ENCODE measurements at places on chromosomes 6 and 20.

- DNase-seq, result no peak
These were observed 133.8 kb downstream of the GMPR start for GRCh38 chr6:16372029-16372776.

DNA sequence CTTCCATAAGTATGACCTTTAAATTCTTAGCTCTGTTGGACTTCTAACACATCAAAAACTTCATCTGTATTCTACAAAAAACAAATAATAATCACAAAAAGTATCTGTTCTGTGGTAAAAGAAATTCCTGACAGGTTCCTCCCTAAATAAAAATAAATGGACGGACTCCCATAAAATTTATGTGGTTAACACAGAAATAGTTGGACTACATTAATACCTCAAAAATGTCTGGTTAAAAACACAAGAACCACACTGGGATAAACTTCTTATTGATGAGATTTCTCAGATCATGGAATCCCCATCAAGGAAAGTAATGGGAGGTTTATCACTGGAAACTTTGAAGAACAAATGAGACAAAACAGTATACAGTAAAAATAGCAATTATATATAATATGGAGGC, 172.4 kb downstream of the MOXD1 start:
- no peak for DNase-seq

GRCh38 chr6:44211284-44211683, 5.4 kb upstream of the MYMX start:
- no peak for DNase-seq

GRCh38 chr6:163897669-163898068, 483.2 kb downstream of the QKI start:
- DNase-seq, result no peak

GRCh38 chr6:32105433-32105832, 3.7 kb downstream of the TNXB start:
- DNase-seq, result no peak

DNA sequence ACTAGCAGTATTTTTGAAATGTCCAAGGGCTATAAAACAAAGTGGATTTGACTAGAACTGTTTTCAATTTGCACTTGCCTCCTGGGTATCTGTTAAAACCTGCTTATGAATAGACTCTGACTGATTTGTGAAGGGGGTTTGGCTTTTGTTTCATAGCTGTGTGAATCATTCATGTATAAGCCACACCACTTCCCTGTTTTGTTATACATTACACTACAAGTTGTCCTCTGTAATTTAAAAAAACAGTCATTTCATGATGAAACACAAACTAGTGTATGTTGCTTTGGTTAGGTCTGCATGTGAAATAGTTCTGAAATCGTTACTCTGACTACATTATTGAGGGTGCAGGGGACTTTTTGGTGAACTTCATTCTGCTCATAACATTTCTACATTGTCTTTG, 121.7 kb downstream of the NKAIN2 start:
- DNase-seq, result no peak

DNA sequence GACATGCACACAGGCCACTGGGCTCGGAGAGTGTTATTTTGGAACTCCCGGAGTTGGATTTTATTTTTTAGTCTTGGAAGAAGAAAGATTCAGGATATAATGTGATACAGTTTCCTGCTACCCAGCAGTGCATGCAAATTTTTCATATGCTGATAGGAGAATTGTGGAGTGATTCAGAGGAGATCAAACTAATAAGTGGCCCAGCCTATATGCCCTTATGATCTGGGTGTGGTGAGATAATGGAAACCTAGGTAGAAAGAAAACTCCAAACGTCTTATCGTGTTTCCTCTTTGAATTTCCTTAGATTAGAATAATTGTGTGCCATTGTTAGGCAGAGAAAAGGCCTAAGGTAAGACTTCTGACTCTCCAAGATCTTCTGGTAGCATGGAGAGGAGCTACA, 401.2 kb upstream of the BTBD3 start:
- DNase-seq, result no peak

- no peak for DNase-seq
These were observed 5.7 kb downstream of the LMBRD1 start for GRCh38 chr6:69791065-69791471.

GRCh38 chr20:36207602-36208001, 28.7 kb upstream of the AAR2 start:
- no peak for DNase-seq

- DNase-seq, result no peak
These were observed 38.0 kb upstream of the GMPR start for GRCh38 chr6:16200321-16200883.

DNA sequence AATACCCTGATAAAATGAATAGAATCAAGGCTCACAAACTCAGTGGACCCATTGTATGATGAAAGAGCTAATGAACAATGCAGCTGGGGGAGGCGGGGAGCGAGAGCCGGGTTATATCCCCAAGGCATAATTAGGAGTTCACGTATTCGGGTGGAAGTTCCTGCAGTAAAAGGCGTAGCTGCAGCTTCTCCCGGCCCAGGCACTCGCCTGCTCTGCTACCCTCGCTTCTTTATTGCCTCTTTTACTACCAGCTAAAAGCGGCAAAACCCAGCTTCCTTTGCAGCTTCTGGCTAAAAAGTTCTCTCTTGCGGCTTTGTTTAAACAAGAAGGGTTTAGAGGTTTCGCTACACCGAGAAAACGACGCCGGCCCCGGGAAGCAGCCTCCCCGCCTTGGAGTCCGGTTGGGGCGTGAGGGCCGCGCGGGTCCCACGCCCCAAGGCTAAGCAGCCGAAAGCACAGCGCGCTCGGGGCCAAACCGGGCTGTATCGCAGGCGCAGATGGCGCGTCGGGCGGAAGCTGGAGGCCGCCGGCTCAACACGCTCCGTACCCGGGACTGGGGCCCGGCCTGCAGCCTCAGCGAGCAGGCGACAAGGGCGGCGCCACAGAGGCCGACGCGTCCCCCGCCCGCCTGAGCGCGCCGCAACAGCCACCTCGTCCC, 1.6 kb downstream of the ZBTB2 start:
- DNase-seq, result no peak

GRCh38 chr20:37723668-37724067, 29.8 kb downstream of the CTNNBL1 start:
- no peak for DNase-seq

DNA sequence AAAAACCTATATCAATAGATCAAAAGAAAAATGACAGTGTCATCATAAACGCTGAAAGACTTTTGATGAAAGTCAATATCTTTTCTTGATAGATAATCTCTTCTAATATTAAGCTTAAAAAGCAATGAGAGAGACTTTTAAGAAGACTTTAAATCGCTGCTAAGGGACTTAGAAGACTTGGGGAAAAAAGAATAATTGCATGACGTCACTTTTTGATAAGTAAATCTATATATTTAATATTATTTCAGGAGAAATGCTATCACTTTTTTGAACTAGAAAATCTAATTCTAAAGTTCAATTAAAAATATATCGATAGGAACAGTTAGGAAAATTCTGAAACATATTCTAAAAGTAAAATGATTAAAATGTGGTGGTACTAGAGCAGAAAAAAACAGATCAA, 78.7 kb upstream of the TSHZ2 start:
- no peak for DNase-seq

DNA sequence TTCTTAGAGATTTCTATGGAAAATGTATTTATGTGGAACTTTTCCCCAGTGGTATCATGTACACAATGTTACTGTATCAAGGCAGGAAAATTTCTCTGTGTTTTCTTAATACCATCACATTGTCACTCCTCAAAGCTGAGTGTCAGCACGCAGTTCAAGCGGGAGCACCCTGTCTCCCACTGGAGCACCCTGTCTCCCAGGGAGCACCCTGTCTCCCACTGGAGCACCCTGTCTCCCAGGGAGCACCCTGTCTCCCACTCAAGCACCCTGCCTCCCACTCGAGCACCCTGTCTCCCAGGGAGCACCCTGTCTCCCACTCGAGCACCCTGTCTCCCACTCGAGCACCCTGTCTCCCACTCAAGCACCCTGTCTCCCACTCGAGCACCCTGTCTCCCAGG, 51.3 kb downstream of the PSMG4 start:
- no peak for DNase-seq

Data from activated T-cell treated with anti-CD3 and anti-CD28 coated beads for 48 hours (primary cell).